ENCODE measurements at places on chromosomes 13 and 19.

DNA sequence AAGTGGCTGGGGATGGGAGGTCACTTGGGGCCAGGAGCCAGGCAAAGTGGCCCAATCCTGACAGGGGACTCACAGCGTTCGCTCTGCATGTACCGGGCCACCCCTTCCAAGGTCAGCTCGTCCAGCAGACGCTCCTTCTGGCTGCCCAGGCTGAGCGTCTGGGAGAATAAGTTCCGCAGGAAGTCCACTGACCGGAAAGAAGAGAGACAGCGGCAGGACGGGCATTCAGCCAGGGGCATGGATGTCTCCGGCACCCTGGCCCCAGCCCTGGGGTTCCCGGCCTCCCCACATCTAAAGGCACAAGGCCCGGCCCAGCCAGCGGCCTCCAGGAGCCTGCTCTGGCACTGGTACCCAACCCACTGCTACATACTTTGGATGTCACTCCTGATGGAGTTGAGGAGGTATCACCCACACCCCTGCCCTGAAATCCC lies 6.1 kb downstream of the SIRT2 start:
- DNase-seq = no peak

- DNase-seq = peak; percentile 82
Observed at GRCh38 chr13:98549006-98549727, 27.7 kb downstream of the STK24 start.

DNA sequence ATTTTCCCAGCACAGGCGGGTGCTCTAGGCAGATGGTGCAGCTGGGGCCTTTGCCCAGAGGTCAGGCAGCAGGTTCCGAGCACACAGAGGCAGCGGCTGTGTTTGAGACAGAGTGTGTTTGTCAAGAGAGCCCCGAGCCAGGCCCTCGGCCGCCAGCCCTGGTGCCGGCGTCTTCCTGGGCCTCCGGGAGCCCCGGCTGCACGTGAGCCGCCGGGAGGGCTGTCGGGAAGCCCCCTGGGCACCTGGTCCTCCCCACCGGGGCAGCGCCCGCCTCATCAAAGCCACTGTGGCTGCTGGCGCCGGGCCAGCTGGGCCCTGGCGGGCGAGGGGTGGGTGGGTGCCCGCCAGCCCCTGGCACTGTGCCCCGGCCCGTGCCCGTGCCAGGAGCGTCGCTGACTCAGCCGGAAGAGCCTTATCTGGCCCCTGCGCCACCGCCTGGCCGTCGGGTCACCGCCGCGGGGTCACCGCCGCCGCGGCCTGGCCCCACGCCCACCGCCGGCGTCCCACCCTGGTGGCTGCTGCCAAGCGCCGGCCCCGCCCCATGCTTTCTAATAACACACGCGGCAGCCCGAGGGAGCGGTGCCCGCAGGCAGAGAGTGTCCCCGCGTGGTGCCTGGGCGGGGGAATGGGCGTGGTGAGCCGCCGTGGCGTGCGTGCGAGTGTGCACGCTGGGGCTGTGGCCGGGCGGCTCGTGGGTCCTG lies 14.9 kb downstream of the ARID3A start:
- DNase-seq = no peak

GRCh38 chr19:46520616-46521015 lies 24.9 kb upstream of the PNMA8B start:
- no peak for DNase-seq
